Stimulated activated CD4-positive, alpha-beta T cell treated with anti-CD3 and anti-CD28 coated beads, Interleukin-1b, Interleukin-23, amount 100 ng/mL, for 1 hour (primary cell): ENCODE measurements at places on chromosomes 5 and 9.

DNA sequence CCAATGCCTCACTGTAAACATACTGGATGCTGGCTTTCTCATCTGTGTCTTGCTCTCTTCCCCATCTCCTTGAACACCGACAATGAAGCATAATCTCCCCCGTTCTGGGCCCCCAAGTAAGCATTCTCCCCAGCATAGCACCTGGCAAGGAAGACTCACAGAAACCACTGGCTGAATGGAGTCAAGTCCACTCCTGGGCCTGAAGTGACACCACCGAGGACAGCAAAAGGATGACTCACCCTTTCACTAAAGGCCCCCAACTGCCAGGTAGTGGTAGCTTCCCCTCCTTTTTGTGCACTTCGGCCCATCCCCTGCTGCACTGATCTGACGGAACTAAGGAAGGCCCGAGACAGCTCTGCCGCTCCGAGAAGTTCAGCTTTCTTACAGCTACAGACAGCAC is 9.4 kb downstream of the VDAC1 start:
- DNase-seq, result no peak

- DNase-seq, result no peak
These were observed 1.3 kb downstream of the TLX3 start for GRCh38 chr5:171310212-171310818.

DNA sequence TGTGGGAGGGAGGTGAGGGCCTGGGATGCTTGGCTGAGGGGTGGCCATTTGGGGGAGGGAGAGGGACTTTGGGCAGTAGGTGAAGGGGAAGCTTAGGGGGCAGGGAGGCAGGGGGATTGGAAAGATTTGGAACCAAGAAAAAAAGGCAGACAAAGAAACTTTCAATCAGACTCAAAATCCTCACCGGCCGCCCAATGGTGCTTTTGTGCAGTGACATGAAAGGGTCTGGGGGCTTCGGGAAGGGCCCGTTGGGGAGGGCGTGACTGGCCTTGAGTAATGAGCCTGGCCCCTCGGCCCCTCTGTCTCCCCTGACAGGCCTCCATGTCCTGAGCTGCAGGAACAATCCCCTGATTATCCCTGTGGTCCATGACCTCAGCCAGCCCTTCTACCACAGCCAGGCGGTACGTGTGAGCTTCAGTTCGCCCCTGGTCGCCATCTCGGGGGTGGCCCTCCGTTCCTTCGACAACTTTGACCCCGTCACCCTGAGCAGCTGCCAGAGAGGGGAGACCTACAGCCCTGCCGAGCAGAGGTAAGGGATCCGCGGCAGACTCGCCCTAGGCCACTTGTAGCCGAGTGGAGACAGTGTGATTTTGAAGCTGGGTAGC is 181.1 kb downstream of the PAPPA start:
- no peak for DNase-seq

- DNase-seq, result no peak
These were observed 6.2 kb downstream of the NR6A1 start for GRCh38 chr9:124764774-124765438.

DNA sequence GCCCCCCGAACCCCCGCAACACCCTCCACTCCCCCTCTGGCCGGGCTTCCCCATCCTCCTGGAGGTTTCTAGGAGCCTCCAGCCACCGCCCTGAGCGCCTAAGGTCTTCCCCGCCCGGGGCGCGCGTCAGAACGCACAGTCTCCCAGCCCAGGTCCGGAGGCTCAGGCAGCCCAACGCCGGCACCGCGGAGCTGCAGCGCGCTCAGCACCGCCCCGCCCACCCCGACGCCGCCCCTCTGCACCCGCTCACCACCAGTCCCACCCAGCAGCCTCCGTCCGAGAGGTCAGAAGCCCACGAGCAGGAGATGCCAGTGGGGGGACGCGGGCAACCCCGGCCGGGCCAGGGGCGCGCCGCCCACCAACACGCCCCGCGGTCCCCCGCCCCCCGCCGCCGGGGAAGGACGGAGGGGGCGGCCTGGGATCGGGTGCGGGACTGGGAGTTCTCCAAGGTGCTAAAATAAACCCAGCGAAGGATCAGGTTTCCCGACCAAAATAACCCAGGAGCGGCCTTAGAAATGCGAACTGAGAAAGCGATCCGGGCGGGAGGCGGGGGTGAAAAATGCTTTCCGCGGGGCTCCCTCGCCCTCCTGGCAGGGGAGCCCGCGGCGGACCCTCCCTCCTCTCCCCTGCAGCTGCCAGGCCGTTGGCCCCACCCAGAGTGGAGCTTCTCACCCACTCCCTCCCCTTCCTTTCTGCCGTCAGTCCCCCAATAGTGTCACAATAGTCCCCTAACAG is 6.5 kb upstream of the FAM78A start:
- no peak for DNase-seq

- no peak for DNase-seq
These were observed 75.2 kb upstream of the HRH2 start for GRCh38 chr5:175582697-175583096.

DNA sequence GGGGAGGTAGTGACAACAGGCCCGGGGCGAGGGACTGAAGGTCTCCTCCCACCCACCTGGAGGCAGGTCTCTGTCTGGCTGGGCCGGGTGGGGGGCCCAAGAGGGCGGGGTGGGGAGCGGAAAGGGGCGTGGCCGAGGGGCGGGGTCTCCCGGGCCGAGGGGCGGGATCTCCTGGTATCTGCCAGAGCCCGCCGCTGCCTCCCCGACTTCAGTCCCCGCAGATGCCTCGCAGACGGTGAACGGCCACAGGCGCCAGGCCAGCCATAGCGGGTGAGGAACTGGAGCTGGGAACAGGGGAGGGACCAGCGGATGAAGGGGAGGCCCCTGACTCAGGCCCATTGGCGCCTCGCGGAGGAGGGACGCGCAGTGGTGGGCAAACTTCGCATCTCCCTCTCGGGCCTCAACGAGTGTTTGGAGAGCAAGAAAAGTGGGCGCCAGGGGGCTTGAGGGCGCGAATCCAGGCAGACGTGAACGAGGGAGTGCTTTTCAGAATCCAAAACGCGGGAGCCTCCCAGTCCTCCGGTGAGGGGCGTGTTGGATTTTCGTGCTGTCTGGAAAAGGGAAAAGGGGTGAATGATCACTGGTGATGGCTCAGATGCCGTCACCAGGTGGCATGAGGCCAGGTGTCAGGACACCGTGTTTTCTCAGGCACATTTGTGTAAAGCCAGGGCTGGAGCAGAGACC is at the start of gene ADGRD2:
ADGRD2 (plus strand) TSS at position 211 of the 684 bp plus-strand sequence. CDS start 1,216 bp downstream, outside the sequence.
- DNase-seq, result no peak

DNA sequence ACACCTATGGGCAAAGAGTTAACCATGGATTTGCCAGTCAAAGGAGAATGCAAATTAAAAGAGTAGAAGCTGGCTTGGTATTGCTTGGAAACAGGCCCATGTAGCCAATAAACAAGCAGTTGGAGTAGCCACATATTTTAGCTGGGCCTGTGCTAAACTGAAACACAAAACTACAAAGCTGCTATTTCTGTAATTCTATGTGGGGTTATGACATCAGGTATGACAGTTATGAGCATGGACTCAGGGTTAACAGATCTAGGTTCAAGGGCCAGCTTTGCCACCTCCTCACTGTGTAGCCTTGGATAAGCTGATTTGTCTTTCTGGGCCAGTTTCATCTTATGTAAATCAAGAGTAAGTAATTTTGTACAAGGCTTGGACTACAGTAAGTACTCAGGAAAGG is 142.7 kb downstream of the PIP5K1B start:
- no peak for DNase-seq

- no peak for DNase-seq
These were observed 219.1 kb downstream of the NDUFS4 start for GRCh38 chr5:53779541-53779981.

- DNase-seq, result no peak
These were observed 34.9 kb upstream of the FAM120AOS start for GRCh38 chr9:93488244-93488643.

GRCh38 chr9:78697618-78698017 is 400.7 kb downstream of the PSAT1 start:
- no peak for DNase-seq

- no peak for DNase-seq
These were observed 71.0 kb downstream of the FER start for GRCh38 chr5:108818613-108819272.

GRCh38 chr9:127897193-127897692 is 2.2 kb downstream of the ST6GALNAC6 start:
- no peak for DNase-seq

DNA sequence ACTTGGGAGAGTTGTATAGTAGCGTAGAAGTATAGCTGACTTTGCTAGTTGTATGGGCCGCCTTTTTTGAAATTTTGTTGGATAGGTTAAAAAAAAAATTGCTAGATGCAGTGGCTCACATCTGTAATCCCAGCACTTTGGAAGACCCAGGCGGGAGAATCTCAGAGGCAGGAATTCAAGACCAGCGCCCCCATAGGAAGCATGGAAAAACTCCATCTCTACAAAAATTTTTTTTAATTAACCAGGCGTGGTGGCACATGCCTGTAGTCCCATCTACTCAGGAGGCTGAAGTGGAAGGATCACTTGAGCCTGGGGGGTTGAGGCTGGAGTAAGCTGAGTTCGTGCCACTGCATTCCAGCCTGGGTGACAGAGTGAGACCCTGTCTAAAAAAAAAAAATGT is 59.2 kb downstream of the SMC5 start:
- no peak for DNase-seq

GRCh38 chr9:132141948-132142594 is 19.8 kb upstream of the NTNG2 start:
- no peak for DNase-seq

GRCh38 chr5:56350597-56351170 is 117.6 kb upstream of the ANKRD55 start:
- DNase-seq, result no peak

- no peak for DNase-seq
These were observed 545.6 kb downstream of the CAAP1 start for GRCh38 chr9:26346942-26347477.

DNA sequence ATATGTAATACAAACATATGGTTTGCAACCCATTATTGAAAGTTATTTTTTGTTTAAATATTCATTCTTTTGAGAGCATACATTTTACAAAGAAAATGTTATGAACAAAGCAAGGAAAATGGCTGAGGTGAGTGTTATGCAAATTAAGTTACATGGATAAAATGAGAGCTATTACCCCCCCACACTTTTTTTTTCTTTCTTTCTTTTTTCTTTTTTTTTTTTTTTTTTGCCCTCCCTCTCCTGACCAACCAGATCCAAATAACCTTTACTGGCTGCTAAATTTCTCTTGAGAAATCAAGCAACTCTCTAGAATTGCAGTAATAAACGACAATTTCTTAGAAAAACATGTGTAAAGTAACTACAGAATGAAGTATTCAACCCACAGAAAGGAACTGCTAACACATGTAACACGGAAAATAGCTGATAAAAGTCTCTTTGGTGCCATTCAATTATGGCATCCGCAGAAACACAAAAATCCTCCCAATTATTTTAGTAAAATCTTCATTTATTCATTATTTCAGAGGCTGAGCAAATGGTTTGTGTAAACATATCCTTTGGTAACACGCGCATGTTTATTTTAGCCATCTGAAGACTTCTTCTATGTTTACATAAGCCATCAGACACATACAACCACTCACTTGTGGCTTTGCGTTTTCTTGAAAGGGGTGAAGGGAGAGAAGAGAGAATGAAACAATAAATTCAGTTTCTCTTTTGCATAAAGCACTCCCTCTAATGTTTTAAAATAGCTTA is 216.1 kb downstream of the NFIB start:
- DNase-seq, result no peak

GRCh38 chr9:119375892-119376291 is 6.7 kb upstream of the BRINP1 start:
- DNase-seq, result no peak

GRCh38 chr5:37915097-37915736 is 75.4 kb upstream of the GDNF start:
- no peak for DNase-seq

- no peak for DNase-seq
These were observed 823 bp downstream of the ST6GALNAC6 start for GRCh38 chr9:127898433-127899127.

DNA sequence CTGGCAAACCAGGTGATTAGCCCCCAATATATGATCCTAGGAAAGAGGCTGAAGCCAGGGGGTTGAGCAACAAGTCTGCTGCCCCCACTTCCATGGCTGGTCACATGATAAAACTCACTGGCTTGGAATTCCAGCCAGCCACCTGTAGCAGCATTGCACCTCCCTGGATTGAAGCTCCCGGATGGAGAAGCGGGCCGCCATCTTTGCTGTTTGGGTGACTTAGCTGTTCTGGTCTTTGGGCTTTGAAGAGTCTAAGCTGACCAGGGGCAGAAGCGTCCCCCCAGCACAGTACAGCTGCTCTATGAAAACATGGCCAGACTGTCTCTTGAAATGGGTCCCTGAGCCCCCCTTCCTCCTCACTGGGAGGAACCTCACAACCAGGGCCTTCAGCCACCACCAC is 610.2 kb downstream of the ANXA1 start:
- no peak for DNase-seq

GRCh38 chr5:71946343-71947030 is 160.8 kb upstream of the MAP1B start:
- no peak for DNase-seq

GRCh38 chr5:138068742-138069600 is 14.9 kb upstream of the WNT8A start:
- peak; percentile 55 for DNase-seq

GRCh38 chr9:136080716-136081112 is 14.4 kb downstream of the NACC2 start:
- DNase-seq, result no peak

GRCh38 chr5:3417376-3417943 is 178.2 kb upstream of the IRX1 start:
- no peak for DNase-seq

DNA sequence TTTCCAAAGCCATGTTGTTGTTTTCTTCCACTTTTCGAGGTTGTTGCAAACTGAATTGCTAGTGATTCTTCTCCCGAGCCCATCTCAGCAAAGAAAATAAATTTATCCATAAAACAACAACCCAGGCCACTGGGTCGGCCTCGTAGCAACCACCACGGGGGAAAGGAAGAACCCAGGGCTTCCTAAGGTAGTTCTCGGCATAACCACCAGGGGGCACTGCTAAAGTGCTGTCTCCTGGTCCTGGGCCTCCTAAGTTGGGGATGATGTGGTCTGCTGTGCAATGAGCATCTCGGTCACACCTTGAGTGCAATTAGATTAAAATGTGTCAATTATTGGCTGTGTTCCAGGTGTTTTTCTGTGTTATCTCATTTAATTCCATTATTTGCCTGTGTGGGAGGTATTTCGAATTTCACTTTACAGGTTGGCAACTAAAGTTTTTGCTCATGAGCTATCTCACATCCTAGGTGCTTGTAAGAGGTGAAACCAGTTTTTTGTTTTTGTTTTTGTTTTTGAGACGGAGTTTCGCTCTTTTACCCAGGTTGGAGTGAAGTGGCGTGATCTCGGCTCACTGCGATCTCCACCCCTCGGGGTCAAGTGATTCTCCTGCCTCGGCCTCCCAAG is 102.8 kb upstream of the DAP start:
- peak; percentile 7 for DNase-seq

DNA sequence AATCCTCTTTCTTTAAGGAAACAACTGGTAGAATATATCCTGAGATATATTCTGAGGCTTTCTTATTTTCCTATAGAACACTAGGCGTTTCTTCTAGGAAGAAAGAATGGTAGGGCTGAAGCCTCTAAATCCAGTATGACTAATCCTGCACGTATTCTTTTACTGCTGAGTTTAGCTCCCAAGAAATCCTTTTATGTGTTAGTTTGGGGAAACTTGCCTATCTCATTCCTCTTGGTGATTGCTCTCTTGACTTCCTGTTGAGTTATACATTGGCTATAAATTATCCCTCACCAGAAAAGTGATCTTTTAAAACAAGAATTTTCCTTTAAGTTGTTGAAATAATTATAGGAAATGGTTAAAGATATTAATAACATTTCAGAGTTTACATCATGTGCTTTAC is 422.9 kb downstream of the TMEM161B start:
- DNase-seq, result no peak
